Stimulated activated CD8-positive, alpha-beta memory T cell treated with anti-CD3 and anti-CD28 coated beads, Interleukin-7, amount 100 ng/mL, for 1 hour (primary cell): ENCODE measurements at places on chromosomes 5 and 9.

GRCh38 chr9:971901-972500 lies 4.5 kb upstream of the DMRT3 start:
- DNase-seq, result no peak

DNA sequence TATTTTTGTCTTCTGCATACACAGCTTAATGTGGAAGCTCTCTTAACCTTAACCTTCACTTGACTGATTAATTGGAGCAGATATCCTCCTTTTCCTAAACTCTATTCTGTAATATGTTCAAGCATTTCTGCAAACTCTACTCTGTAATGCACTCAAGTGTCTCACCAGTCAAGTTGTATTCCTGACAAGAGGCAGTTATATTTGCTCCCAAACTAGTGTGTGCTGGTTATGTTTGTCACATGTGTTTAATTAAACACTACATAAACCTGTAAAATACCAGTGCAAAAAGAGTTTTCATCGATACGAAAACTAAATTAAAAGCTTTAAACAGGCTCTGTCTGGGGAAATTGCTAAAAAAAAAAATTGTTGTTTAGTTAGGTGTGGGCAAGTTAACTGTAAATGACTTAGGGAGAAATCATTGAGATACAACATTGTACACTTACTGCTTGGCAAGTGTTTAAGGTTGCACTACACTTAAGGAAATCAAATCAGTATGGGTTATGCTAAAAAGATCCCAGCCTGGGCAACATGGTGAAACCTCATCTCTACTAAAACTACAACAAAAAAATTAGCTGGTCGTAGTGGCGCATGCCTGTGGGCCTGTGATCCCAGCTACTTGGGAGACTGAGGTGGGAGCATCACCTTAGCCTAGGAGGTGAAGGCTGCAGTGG lies 6.7 kb downstream of the FAF2 start:
- DNase-seq, result no peak

DNA sequence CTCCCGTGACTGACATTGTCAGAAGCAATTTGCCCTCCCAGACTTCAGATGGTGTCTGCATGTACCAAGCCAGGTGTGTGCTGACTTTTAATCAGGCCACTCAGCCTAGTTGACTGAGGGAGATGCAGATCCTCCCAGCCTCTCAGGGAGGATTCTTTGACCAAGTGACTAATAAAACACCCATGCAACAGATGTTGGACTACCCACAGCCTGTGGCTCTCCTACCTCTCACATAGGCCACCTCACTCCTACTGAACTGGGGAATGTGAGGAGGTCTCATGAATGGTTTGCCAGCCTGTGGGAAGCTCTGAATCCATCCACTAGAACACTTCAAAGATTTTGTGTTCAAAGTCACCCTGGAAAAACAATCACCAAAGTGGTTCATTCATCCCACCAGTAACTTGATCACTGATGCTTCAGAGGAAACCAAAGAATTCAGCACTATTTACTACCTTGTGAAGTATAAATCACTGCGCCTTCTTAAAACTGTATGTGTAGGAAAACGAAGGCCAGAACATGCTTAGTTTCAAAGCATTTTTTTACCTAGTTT lies 80.1 kb downstream of the ESM1 start:
- no peak for DNase-seq

- DNase-seq, result no peak
Measured at GRCh38 chr5:173454736-173455598, 126.8 kb upstream of the STC2 start.

- no peak for DNase-seq
Measured at GRCh38 chr5:154508114-154508513, 30.1 kb upstream of the HAND1 start.

- no peak for DNase-seq
Measured at GRCh38 chr5:60161340-60161934, 267.9 kb upstream of the PDE4D start.

GRCh38 chr9:111975709-111976108 lies 79.1 kb downstream of the UGCG start:
- no peak for DNase-seq

DNA sequence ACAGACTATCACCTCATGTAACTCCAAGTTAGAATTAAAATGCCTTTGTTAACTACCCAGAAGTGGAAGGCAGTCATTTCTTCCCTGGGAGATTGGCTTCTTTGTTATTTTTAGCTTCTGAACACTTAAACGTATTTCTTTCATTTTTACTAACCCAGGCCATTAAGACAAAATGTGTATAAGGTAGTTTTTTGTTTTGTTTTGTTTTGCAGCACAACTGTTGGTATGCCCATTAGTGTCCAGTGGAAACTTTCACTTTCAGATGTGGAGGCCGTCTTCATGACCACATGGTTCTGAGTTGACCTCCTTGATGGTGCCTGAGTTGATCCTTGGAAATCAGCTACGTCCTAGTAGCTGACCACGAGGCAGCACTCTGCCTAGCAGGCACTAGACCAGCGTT lies 264.6 kb upstream of the ZNF608 start:
- no peak for DNase-seq

GRCh38 chr5:35308421-35308820 lies 78.1 kb upstream of the PRLR start:
- no peak for DNase-seq

GRCh38 chr5:122965111-122965510 lies 71.4 kb downstream of the PPIC start:
- DNase-seq, result no peak

- no peak for DNase-seq
Measured at GRCh38 chr5:123882965-123883345, 371.0 kb downstream of the CSNK1G3 start.

DNA sequence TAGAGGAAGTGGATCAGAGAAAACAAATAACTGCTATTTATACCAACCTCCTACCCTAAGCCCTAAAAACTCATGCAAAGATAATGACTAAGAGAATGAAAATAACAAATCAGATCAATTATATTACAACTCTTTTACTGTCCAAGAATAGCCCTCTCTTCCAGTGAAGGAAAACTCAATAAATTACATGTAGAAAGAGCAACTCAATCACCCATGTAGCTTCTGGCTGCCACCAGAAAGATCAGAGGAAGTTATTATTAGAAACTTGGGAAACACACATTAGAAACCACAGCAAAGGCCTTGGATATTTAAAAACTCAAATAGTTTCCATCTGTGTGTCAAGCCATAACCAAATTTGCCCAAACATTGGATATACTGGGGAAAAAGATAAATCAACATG lies 134.0 kb upstream of the TARS1 start:
- DNase-seq, result no peak

DNA sequence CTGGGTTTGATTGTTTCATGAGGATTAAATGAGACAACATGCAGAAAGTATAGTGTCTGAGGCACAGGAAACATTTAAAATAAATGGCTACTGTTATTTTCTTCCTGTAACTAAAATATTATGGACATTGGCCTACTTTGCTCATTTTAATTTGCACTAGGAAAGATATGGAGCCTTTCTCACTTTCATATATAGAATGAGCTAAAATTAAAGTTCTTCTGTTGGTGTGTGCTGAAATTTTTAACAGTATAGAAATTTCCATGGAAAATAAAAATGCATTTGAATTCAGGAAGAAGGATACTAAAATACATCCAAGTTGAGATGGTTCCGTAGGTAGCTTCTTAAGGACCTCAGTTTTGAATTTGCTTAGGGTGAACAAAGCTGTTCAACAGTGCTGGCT lies 131.9 kb downstream of the MAST4 start:
- no peak for DNase-seq

DNA sequence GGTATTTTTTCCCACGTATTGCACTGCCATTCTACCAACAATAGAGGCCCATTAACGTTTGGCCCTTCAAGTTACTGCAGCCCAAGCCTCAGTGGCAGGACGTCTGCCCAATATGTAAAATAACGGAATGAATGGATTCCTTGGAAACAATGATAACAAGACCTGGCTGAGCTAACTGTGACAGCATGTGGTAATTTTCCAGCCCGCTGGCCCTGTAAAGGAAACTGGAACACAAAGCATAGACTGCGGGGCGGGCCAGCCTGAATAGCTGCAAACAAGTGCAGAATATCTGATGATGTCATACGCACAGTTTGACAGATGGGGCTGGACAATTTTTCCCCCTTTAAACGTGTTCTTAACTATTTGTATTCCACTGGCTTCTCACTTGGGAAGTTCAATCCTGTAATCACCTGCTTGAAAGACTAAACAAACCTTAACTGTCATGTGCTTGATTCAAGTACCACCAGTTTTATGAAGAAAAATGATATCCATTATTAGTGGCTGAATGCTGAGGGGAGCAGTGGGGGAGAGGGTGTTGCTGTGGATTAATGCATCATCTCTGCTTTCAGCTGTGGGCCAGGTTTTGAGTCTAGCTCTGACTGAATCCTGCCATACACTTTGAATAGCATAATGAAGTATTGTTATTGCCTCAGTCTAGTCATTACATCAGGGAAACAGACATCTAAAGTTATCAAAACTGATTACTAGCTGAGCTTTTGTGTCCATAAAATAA lies 323.9 kb downstream of the TMEM161B start:
- DNase-seq, result no peak

- no peak for DNase-seq
Measured at GRCh38 chr5:132465059-132465707, 25.4 kb downstream of the IRF1 start.

DNA sequence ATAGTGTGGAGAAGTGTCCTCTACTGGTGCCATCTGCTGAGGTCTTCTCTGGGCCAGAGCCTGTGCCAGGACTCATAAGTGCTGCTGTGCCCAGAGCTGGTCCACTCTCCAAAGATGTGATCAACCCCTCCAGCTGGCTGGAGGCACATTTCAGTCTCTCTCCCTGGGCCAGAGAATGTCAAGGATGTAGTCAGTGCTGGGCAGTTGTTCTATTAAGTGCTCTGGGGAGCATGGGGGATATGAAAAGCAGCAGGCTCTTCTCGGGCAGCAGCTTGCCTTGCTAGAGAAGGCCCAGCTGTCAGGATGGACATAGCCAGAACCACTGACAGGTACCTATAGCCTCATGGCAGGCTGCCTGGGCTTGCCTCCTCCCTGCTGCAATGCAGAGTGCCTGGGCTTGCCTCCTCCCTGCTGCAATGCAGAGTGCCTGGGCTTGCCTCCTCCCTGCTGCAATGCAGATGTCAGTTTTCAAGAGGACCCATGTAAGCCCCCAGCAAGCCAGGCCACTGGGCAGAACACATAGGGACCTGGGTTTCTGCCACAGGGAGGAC lies 157.2 kb upstream of the PANK3 start:
- no peak for DNase-seq

DNA sequence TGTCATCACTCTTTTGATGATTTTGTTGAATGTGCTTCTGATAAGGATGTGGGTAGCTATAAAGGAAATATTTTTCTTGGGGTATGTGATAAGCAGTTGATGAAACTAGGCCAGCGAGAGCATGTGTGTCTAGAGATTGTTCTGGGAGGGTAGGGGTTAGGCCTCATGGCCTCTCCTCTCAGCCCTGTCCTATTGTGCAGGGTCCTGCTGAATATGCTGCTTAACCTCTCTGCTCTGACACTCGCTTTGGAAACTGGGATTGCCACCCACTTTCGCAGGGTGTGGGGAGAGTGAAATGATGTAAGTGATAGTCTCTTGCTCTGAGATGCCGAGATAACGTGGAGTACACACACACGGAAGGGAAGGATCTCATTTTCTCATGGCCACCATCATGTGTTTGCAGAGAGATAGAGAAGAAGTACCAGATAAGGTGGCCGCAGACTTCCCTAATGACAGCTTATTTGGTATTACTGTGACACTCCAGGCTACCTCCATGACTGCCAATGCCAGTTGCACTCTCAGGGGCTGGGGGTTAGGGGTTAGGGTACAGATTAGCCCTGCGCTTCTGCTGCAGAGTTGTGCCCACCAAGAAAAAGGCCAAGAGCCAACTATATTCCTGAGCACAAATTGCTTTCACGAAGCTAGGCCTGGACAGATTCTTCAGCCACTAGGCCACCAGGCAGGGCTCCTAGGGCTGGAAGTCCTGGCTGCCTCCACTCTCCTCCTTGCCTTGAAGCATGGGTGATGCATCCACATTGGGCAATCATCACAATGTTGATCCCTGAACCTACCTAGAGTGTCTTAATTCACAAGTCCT lies 25.2 kb upstream of the TNFAIP8 start:
- no peak for DNase-seq

GRCh38 chr9:77764894-77765780 lies 117.0 kb upstream of the GNA14 start:
- DNase-seq, result no peak

DNA sequence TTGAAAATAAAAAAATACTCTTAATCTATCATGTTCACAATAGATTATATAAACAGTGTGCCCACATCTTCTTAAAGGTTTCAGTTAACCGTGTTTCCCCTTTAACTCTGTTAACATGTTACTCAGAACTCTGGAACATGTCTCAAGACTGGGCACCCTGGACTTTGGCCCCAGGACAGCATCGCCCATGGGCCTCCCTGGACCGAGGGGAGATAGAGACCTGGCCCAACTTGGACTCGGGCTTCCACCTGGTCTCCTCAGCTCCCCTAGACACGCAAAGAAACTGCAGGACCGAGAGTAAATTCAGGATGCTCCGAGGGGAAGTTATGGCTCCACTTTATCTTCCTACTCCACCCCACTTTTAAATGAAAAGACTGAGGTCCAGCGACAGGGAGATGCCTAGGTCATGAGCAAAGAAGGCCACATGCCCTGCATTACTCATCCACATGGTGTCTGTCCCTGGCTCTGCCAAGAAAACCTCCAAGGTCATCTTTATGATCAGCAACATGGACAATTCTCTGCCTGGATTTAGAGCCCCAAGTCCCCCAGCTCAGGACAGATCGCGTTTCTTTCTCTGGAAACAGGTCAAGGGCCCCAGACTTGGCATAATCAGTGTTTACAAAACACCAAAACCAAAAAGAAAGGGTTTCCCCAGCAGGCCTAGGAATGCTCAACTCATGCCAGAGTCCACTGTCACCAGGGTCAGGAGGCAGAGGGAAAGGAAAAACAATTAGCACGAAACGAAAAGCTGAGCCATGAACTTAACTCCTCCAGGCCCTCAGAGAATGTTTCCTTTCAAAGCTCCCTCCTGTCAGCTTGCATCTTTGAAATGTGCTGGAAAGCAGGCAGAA lies 17.4 kb downstream of the GPX3 start:
- DNase-seq, result no peak

DNA sequence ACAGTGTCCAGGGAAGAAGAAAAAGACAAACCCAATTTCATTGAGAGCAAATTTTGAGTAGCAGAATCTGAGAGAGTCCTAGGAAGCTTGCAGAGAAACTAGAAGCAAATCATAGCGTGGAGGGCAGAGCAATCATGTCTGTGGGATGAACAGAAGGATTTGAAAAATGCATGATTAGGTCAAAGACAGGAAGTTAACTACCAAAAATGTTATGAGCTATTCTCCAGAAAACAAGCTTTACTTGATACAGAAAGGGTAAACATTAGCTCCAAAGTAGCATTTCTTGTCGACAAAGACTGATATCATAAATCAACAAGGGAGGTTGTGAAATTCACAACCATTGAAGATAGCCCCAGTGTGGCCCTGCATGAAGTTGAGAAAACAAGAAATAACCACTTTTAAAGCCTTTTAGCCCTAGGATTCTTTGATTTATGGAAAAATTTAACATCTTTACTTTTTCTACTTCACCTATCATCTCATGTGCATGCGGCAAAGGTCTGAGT lies 97.7 kb upstream of the MEGF10 start:
- no peak for DNase-seq

- no peak for DNase-seq
Measured at GRCh38 chr9:133998915-133999595, 6.9 kb upstream of the VAV2 start.
